CD4-positive, alpha-beta memory T cell (primary cell): ENCODE measurements at places on chromosomes 4 and X. TPM values are rescaled to one million over a fixed set of nuclear protein-coding genes. Genes with fewer than 3 reads are reported as not detected.

- no peaks in the 10 kb centered on the region for H3K36me3 ChIP-seq
- H3K4me1 ChIP-seq: peaks cover 36% of the 10 kb centered on the region
- peak; percentile 76 for DNase-seq
- H3K4me3 ChIP-seq: peak overlapping the region; percentile 12
- H3K27ac ChIP-seq: peak overlapping the region; percentile 32
Measured at GRCh38 chr4:98706200-98706813, 47.9 kb upstream of the TSPAN5 start.

DNA sequence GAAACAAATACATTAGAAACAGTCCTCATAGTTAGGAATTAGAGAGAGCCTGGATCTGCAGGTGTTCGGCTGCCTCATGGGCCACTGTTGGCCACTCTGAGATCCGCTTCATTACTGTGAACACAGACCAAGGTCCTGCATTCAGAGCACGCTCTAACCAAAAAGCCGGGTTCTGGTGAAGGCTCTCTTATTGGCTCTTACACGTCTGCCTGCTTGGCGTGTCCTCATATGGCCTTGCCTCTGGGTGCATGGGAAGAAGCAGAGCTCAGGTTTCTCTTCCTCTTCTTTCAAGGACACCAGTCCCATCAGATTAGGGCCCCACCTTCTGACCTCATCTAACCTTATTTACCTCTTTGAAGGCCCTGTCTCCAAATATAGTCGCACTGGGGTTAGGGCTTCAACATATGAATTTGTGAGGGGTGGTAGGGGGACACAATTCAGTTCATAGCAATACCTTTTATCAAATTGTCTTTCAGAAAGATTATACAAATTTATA lies 37.1 kb upstream of the ELF2 start:
- H3K27ac ChIP-seq: no peak overlapping the region
- no peak overlapping the region for H3K4me3 ChIP-seq
- no peaks in the 10 kb centered on the region for H3K36me3 ChIP-seq
- no peak for DNase-seq
- no peaks in the 10 kb centered on the region for H3K27me3 ChIP-seq

DNA sequence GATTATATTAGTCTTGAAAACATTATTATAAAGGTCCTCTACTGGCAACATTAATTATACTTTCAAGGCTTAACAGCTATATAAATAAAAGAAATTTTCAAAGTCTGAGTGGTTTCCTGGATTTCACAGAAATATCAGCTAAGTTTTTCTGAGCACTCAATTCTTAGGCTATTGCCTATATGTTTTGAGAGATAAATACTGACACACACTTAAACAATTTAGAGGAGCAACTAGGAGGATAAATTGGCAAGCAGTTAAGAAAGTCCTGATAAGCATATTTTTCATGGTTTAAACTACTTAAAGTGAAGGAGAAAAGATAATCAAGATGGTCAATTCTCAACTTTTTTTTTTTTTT lies 2.7 kb upstream of the MGARP start:
- no peaks in the 10 kb centered on the region for H3K36me3 ChIP-seq
- H3K4me1 ChIP-seq: peaks cover 17% of the 10 kb centered on the region
- DNase-seq: no peak

GRCh38 chr4:42234817-42235216 lies 82.4 kb upstream of the BEND4 start:
- H3K27me3 ChIP-seq: no peaks in the 10 kb centered on the region
- no peak overlapping the region for H3K27ac ChIP-seq
- H3K4me3 ChIP-seq: no peak overlapping the region
- DNase-seq: no peak
- no peaks in the 10 kb centered on the region for H3K36me3 ChIP-seq

DNA sequence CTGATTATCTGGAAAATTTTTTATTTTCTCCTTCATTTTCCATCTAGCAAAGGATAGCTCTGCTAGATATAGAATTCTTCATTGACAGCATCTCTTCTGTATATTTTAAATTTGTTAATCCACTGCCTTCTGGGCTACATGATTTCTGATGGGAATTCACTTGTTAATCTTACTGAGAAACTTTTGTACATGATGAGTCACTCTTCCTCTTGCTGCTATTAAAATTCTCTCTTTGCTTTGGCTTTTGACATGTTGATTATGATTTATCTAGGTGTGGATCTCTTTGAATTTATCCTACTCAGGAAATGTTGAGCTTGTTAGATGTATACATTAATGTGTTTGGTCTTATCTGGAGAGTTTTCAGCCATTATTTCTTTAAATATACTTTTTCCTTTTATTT lies 27.5 kb downstream of the OR13H1 start:
- H3K4me1 ChIP-seq: no peaks in the 10 kb centered on the region
- DNase-seq: no peak
- H3K36me3 ChIP-seq: no peaks in the 10 kb centered on the region
- H3K4me3 ChIP-seq: no peak overlapping the region
- no peak overlapping the region for H3K27ac ChIP-seq
- no peaks in the 10 kb centered on the region for H3K27me3 ChIP-seq

GRCh38 chr4:168693750-168694490 lies 197.1 kb downstream of the PALLD start:
- H3K4me1 ChIP-seq: no peaks in the 10 kb centered on the region
- no peaks in the 10 kb centered on the region for H3K27me3 ChIP-seq
- DNase-seq: no peak
- no peak overlapping the region for H3K4me3 ChIP-seq
- H3K27ac ChIP-seq: no peak overlapping the region

DNA sequence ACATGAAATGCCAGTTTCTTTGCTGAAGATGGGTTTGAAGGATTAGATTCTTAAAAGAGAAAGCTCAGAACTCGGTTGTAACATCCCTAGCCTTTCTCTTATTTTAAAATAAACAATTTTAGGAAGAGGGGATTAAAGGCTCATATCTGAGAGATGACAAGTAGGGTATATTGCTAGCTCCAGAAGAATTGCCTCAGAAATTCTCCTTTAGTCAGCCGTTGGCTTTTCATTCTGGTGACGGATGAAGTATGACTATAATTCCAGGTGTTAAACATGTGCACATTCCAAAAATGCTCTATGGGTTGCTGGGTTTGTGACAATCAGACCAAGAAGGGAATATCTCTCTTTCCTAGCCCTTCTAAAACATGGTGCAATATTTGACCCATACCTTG lies 17.8 kb downstream of the DKK2 start:
- no peak for DNase-seq
- no peaks in the 10 kb centered on the region for H3K4me1 ChIP-seq
- H3K27me3 ChIP-seq: no peaks in the 10 kb centered on the region
- H3K4me3 ChIP-seq: no peak overlapping the region
- H3K36me3 ChIP-seq: no peaks in the 10 kb centered on the region
- H3K27ac ChIP-seq: no peak overlapping the region

- no peak overlapping the region for H3K27ac ChIP-seq
- H3K4me3 ChIP-seq: no peak overlapping the region
- no peak for DNase-seq
- no peaks in the 10 kb centered on the region for H3K4me1 ChIP-seq
- H3K27me3 ChIP-seq: no peaks in the 10 kb centered on the region
Measured at GRCh38 chr4:183639291-183639690, 19.7 kb downstream of the RWDD4 start.

- DNase-seq: no peak
- H3K36me3 ChIP-seq: no peaks in the 10 kb centered on the region
- no peaks in the 10 kb centered on the region for H3K27me3 ChIP-seq
Measured at GRCh38 chr4:155722816-155723499, 35.9 kb upstream of the GUCY1B1 start.

DNA sequence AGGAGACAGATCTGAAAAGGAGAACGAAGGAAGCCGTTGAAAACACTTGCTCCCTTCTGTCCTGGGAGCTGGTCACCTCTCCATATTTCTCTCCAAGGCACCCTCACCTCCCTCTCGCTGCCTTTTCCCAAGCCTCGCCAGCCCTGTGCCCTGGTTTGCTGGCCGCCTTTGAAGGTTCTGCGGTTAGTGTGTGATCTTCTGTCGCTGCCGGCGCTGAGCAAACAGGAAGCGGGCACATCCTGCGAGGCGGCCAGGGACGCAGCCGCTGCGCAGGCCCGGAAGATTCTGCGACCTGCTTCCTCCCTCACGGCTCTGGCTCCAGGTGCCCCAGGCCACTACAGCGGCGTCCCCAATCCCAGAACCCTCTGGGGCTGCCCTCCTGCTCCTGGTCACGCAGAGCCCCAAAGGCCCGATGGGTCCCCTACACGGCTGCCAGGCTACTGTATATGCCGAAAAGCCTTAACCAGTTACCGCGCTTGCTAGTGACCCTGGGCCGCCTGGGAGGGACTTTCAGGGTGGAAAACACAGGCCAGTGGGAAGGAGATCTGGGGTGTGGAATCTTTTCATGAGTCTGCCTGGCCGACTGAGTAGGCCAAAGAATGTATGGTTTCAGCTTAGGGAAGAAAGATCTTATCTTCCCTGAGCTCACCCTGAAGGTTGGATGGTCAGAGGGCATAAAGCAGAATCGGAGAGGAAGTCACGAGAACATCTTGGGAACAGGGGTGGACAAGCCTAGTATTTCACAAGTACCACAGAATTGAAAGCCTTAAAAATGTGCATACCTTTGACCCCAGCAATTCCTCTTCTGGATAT lies 2.3 kb upstream of the SASH3 start:
- H3K36me3 ChIP-seq: no peaks in the 10 kb centered on the region
- peak overlapping the region; percentile 62 for H3K27ac ChIP-seq

DNA sequence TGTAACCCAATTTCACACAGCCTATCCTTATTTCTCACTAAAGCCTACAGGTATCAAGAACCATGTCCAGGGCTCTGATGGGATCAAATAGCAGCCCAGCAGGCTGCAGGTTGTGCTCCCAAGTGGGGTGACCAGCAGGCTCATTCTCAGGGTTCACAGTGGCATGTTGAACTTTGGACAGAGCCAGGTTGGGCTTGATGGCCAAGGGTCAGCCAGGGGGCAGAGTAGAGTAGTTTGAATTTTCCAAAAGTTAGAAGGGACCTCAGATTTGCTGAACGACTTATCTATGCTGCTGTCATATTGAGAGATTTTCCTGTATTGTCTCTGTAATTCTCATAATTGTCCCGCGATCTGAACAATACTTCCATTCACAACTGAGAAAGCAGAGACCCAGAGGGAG lies 310.8 kb upstream of the BOD1L1 start:
- H3K27ac ChIP-seq: no peak overlapping the region
- H3K27me3 ChIP-seq: no peaks in the 10 kb centered on the region
- no peaks in the 10 kb centered on the region for H3K4me1 ChIP-seq
- no peak overlapping the region for H3K4me3 ChIP-seq

GRCh38 chrX:74371425-74372222 lies 49.7 kb upstream of the SLC16A2 start:
- H3K27me3 ChIP-seq: no peaks in the 10 kb centered on the region
- no peak for DNase-seq
- H3K36me3 ChIP-seq: no peaks in the 10 kb centered on the region
- no peak overlapping the region for H3K27ac ChIP-seq
- H3K4me3 ChIP-seq: no peak overlapping the region

GRCh38 chr4:85833302-85833701 lies 358.4 kb downstream of the ARHGAP24 start:
- H3K4me3 ChIP-seq: no peak overlapping the region
- H3K36me3 ChIP-seq: no peaks in the 10 kb centered on the region
- H3K27me3 ChIP-seq: no peaks in the 10 kb centered on the region
- H3K4me1 ChIP-seq: no peaks in the 10 kb centered on the region

GRCh38 chr4:80876810-80877209 lies 153.7 kb upstream of the BMP3 start:
- no peak for DNase-seq
- no peaks in the 10 kb centered on the region for H3K4me1 ChIP-seq
- H3K27ac ChIP-seq: no peak overlapping the region
- no peaks in the 10 kb centered on the region for H3K36me3 ChIP-seq

GRCh38 chr4:185840201-185840600 lies 28.2 kb upstream of the SORBS2 start:
- no peak overlapping the region for H3K4me3 ChIP-seq
- no peak for DNase-seq
- no peaks in the 10 kb centered on the region for H3K4me1 ChIP-seq
- H3K36me3 ChIP-seq: no peaks in the 10 kb centered on the region

GRCh38 chrX:149987613-149988012 lies 49.3 kb upstream of the EOLA2 start:
- no peak for DNase-seq
- H3K36me3 ChIP-seq: no peaks in the 10 kb centered on the region
- H3K27me3 ChIP-seq: no peaks in the 10 kb centered on the region
- H3K4me3 ChIP-seq: no peak overlapping the region
- no peak overlapping the region for H3K27ac ChIP-seq

DNA sequence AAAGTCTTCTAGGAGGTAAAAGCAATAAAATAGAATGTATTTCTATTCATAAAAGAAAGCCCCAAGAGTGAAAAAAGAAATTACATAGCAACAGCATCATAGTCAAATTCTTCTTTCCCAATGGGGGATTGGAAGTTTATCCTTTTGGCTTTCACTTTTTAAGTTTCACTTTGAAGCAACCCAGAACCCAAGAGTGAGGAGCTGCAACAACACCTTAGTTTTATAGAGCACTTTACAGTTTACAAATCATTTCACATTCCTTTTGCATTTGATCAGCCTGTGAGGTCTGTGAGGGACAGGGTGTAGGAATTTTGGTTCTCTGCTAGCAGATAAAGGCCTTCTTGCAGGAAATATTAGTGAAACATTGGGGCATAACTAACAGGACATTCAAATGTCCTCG lies 112.0 kb upstream of the NDP start:
- no peaks in the 10 kb centered on the region for H3K4me1 ChIP-seq
- H3K4me3 ChIP-seq: no peak overlapping the region
- no peak overlapping the region for H3K27ac ChIP-seq
- no peaks in the 10 kb centered on the region for H3K36me3 ChIP-seq
- no peaks in the 10 kb centered on the region for H3K27me3 ChIP-seq
- no peak for DNase-seq

GRCh38 chr4:8575457-8575856 lies 4.7 kb upstream of the GPR78 start:
- H3K4me1 ChIP-seq: no peaks in the 10 kb centered on the region
- no peak overlapping the region for H3K27ac ChIP-seq
- H3K4me3 ChIP-seq: no peak overlapping the region
- no peak for DNase-seq

GRCh38 chrX:21487832-21488231 lies 113.6 kb downstream of the CNKSR2 start:
- H3K4me3 ChIP-seq: no peak overlapping the region
- DNase-seq: no peak
- no peak overlapping the region for H3K27ac ChIP-seq
- no peaks in the 10 kb centered on the region for H3K27me3 ChIP-seq
- no peaks in the 10 kb centered on the region for H3K4me1 ChIP-seq

RAB33A gene
- 9.7 TPM for total RNA-seq

KIF4A gene
- total RNA-seq: 0.17 TPM

OPRPN gene
- total RNA-seq: not detected

FATE1 gene
- not detected for total RNA-seq

GPR34 gene
- total RNA-seq: not detected

DGKK gene
- not detected for total RNA-seq

PCYT1B gene
- total RNA-seq: not detected

POF1B gene
- 0.90 TPM for total RNA-seq

GC gene
- total RNA-seq: not detected

SMIM31 gene
- not detected for total RNA-seq

XAGE1B gene
- not detected for total RNA-seq

GYPE gene
- 0.58 TPM for total RNA-seq
